ENCODE measurements at places on chromosomes 12 and 14.
A peak's percentile ranks its signal among the peaks of the same experiment; 100 is the strongest.

DNA sequence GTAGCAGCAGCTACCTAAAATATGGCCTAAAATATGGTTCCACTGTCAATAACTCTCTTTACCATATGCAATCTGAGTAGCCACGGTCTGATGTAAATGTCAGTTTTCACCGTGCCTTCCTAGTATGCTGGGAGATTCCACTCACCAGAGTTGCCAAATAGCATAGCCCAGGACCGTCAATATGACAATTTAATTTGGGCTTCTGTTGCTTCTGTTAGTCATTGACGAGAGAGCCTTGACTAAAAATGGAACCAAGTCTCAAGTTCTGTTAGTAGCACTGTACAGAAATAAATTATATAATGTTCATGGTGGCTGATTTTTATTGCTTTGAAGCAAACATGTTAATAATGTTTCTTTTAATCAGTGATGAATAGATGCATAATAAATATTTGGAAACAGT, 348.4 kb downstream of the BCAT1 start:
- DNase-seq, result no peak

DNA sequence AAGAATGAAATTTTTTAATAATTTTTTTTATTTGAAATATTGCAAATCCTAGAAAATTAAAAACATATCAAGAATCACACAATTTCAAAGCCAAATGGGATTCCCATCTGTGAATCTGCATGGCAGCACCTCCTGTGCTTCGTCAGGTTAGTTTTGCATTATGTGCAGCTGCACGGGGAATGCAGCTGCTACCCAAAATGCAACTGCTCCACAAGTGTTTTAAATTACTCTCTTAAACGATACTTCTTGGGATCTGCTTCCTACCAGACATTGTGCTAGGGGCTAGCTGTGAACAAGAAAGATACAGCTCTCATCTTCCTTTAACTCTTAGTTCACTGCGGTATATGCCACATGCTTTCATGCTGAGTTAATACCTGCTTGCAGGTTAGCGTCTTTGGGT, 154.2 kb downstream of the CRADD start:
- no peak for DNase-seq

GRCh38 chr14:70707138-70708038, 65.7 kb downstream of the TTC9 start:
- no peak for DNase-seq

- DNase-seq, result no peak
Measured at GRCh38 chr12:6699989-6700645, 498 bp downstream of the PIANP start.

GRCh38 chr12:77232045-77232444, 166.7 kb upstream of the E2F7 start:
- no peak for DNase-seq

GRCh38 chr12:132646850-132647249, 28.3 kb downstream of the P2RX2 start:
- DNase-seq, result no peak

GRCh38 chr12:9699898-9700605, 30.5 kb downstream of the CLEC2D start:
- no peak for DNase-seq

GRCh38 chr14:68470361-68470760, 322.5 kb downstream of the ZFP36L1 start:
- DNase-seq, result no peak

DNA sequence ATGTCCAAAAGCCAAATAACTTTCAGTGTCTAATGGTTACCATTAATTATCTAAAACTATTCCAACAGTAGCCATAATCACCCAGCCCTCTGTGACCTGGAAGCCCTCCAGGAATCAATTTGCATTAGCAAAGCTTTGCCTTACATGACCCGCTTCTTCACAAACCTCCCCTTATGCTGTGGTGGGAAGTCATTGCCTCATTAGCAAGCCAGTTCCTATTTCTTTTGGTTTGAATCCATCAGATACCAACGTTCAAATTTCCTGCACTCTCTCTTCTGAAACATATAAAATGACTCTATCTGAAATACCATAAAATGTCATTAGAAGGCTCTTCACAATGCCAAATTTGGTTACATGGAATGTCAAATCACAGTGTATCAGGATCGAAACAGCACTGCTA, 268.3 kb upstream of the PRKD1 start:
- DNase-seq, result no peak

- no peak for DNase-seq
Measured at GRCh38 chr14:25349269-25349668, 299.3 kb upstream of the STXBP6 start.

GRCh38 chr12:103632554-103633216, 45.6 kb downstream of the STAB2 start:
- DNase-seq, result no peak

- no peak for DNase-seq
Measured at GRCh38 chr14:36905272-36905888, 243.7 kb downstream of the PAX9 start.

DNA sequence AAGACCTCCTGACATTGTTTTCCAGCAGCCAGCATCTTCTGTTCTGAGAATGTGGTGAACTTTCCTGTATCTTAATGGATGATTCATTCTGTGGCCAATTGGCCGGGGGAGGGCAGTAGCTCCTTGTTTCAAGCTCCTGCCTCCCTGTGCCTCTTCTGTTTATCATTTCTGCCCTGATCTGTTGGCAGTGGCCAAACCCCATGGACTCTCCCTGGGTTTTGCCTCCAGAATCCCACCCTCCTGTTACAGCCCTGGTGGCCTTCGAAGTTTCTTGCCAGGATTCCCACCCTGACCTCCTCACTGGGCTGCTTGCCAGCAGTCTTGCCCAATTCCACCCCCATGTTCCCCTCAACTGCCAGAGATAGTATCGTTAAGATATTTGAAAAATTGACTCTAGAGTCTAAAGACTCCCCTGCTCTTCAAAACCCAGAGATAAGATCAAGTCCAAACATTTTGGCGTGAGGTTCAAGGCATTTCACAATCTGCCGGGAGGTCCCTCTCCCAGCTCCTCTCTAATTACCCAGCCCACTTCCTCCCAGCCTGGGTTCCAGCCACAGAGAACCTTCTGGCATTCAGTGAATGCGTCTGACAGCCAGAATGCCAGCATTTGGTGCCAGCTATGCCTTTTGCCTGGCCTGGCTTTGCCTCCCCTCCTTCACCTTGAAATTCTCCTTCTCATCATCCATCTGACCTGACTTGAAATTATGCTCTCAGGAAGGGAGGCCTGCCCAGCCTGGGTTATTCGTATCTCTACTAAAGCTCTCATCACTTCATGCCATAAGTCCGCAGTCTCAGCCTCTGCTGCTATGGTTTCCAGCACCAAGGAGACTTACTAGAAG, 37.7 kb upstream of the TXNRD1 start:
- peak; percentile 62 for DNase-seq

- DNase-seq, result no peak
Measured at GRCh38 chr14:29587046-29587445, 340.6 kb downstream of the PRKD1 start.

DNA sequence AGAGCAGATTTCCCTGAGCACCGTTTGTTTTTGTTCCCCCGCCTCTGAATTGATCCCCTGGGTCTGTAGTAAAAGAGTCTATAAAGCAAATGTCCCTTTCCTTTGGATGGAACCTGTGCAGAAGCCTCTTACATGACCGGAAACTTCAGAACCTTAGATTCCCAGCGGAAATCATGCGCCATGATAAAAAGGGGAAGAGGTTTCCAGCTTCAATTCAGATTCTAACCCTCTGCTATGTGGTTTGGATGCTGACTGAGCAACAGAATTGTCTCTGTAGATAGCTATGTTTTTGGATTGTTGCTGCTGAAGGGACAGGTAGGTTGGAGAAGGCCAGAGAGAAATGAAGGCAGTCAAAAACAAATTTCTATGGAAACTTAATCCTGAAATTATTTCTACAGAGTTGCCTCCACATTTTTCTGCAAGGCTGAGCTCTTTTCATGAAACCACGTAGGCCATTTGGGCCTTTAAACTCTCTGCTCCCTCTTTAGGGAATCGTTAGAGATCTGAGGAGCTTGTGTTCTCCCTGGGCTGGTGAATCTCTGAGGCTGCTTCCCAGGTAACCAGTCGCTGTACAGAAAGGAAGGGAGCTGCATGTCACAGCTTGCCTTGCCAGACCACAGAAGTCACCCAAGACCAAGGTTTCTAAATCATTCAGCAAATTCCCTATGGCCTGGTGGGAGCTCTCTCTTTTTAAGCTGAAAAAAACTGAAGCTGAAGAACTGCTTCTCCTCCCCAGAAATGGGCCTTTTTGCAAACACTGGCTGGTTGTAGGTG, 28.7 kb upstream of the OR10P1 start:
- DNase-seq, result no peak

- DNase-seq, result no peak
Measured at GRCh38 chr12:461425-461824, 1.7 kb downstream of the B4GALNT3 start.

DNA sequence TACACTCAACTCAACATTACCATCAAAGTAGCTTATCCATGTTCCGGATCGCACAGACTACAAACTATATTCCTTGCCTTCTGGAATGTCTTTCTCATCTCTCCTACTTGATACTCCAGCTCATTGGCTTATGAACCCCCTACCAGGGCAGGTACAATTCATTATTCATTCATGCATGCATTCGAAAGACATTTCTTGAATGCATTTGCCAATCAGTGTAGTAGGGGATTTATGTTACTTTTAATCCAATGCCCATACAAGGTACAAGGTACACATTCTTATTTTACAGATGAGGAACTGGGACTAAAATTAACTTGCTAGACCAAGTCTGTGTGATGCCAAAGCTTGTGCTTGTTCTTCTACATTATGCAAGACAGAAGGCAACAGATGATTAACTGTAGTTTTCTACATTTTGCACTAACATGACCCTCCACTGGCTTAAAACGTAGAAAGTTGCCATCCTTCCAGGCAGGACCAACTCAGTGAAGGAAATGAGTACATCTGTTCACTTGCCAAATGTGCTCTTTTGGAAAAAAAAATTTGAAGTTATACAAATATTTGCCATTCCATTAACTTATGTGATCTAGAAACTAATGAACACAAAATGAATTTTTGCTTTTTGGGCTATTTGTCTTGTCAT, 53.8 kb upstream of the KCNJ8 start:
- no peak for DNase-seq

DNA sequence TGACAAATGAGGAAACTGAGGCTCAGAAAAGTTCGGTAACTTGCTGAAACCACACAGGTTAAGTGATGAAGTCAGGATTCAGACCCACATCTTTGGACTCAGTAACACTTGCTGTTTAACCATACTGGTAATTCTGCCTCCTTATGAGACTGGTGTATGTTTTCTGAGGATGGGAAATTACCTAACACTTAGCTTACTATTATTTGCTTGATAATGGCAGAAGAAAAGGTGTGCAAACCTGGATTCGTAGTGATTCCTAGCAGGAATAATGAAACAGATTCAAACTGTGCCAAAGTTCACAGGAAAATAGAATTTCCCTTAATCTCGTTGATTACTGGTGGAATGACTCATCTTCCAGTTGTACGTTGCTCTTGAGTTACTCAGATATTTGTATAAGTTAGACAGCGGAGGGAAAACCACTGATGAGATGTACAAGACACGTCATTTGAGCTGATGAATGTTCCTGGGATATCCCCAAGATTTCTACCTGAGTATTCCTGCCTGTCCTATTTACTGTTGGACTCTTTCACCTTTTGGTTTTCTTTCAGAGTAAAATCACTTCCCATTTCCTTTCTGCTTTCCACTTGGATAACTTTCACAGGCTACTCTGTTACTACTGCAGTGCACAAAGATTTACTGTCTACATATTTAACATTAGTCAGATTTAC, 37.5 kb downstream of the PRORP start:
- no peak for DNase-seq

- no peak for DNase-seq
Measured at GRCh38 chr12:53333845-53334244, 2.3 kb downstream of the SP7 start.

DNA sequence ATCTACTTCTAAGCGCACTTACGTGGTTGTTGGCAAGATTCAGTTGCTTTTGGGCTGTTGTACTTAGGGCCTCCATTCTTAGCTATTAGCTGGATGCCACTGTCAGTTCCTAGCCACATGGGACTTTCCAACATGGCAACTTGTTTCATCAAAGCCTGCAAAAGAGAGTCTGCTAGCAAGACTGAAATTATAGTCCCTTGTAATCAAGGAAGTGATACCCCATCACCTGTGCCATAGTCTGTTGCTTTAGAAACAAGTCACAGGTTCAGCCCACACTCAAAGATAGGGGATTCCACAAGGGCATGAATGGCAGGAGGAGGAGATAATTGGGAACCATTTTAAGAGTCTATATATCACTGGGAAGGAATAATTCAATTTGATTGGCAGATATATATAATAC, 27.1 kb upstream of the SLC17A8 start:
- no peak for DNase-seq

- no peak for DNase-seq
Measured at GRCh38 chr14:61501714-61502458, 180.5 kb downstream of the PRKCH start.

DNA sequence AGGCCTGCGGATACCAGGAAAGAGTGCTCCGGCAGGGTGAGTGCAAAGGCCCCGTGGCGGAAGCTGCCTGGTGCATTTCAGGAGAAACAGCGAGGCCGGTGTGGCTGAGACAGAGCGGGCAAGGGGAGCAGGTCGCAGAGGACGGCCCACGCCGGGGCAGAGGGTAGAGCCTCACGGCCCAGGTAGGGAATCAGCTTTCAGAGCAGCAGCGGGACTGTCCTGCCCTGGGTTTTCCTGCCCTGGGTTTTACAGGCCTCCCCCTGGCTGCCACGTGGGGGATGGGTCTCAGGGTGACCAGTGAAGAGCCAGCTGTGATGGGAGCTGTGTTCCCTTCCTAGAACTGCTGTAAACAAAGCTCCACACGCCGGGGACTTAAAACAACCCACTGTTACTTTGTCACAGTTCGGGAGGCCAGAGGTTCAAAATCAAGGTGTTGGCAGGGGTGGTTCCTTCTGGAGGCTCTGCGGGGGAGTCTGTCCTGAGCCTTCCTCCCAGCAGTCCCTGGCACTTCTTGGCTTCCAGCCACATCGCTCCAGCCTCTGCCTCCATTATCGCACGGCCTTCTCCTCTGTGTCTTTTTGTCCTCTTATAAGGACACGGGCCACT, 10.4 kb downstream of the NCOR2 start:
- DNase-seq, result no peak

GRCh38 chr14:101132588-101132987, 229.1 kb upstream of the RTL1 start:
- no peak for DNase-seq

DNA sequence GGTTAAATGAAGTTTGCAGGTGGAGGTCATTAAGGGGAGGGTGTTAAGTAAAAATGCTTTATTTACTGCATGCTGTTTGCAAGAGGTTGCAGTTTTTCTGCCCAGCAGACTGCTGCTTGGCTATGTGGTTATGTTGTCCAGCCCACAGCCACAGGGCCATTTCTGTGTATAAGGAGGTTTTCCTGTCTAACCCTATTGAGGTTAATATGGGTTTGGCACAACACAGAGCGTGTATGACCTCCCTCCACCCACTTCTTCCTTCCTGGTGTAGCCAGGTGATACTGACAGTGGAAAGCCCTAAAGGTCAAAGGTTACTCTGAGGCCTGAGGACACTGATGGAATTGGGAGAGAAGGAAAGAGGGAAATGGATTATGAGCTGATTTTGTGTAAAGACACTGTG, 253.7 kb upstream of the PWP1 start:
- DNase-seq, result no peak

- DNase-seq, result no peak
Measured at GRCh38 chr12:125676366-125676765, 611.1 kb downstream of the AACS start.

GRCh38 chr12:3084742-3085141, 7.6 kb downstream of the TSPAN9 start:
- no peak for DNase-seq

All from thoracic aorta (tissue), 2 donors.